Occipital lobe (tissue), 3 donors: ENCODE measurements at places on chromosomes 13 and 19. TPM values are rescaled to one million over a fixed set of nuclear protein-coding genes. Genes with fewer than 3 reads are reported as not detected.

Gene IGFL3
- total RNA-seq = not detected

Gene SERTAD1
- total RNA-seq = 2.8 TPM

Gene FREM2
- 2.7 TPM for total RNA-seq

Gene KIRREL2
- 0.94 TPM for total RNA-seq

Gene NLRP9
- total RNA-seq = not detected

Gene UPK1A
- total RNA-seq = not detected

Gene ZNF599
- total RNA-seq = 12.2 TPM

Gene IZUMO2
- total RNA-seq = not detected

Gene UBA52
- total RNA-seq = 530 TPM

Gene SELENOV
- not detected for total RNA-seq

Gene NMRK2
- total RNA-seq = not detected

Gene FGF21
- total RNA-seq = not detected

Gene TTC9B
- 59.0 TPM for total RNA-seq

Gene VSIG10L
- 0.62 TPM for total RNA-seq

Gene TMED1
- 11.5 TPM for total RNA-seq

Gene PSG7
- not detected for total RNA-seq

Gene HCST
- not detected for total RNA-seq

Gene NALCN
- 28.5 TPM for total RNA-seq

Gene CYP2A6
- not detected for total RNA-seq

Gene ZNF146
- total RNA-seq = 86.9 TPM
